ENCODE measurements at places on chromosomes 7 and 10.

GRCh38 chr7:100691676-100692577, 2.1 kb downstream of the GIGYF1 start:
- DNase-seq, result peak; percentile 92

GRCh38 chr7:82975811-82976468, 186.7 kb downstream of the PCLO start:
- no peak for DNase-seq

GRCh38 chr7:64625114-64626082, 40.5 kb upstream of the ZNF107 start:
- DNase-seq, result no peak

GRCh38 chr7:20153999-20154398, 63.2 kb downstream of the MACC1 start:
- DNase-seq, result no peak

- DNase-seq, result no peak
Measured at GRCh38 chr10:63744060-63744941, 223.1 kb downstream of the REEP3 start.

- peak; percentile 60 for DNase-seq
Measured at GRCh38 chr10:24722676-24723385, 856 bp downstream of the ARHGAP21 start.

DNA sequence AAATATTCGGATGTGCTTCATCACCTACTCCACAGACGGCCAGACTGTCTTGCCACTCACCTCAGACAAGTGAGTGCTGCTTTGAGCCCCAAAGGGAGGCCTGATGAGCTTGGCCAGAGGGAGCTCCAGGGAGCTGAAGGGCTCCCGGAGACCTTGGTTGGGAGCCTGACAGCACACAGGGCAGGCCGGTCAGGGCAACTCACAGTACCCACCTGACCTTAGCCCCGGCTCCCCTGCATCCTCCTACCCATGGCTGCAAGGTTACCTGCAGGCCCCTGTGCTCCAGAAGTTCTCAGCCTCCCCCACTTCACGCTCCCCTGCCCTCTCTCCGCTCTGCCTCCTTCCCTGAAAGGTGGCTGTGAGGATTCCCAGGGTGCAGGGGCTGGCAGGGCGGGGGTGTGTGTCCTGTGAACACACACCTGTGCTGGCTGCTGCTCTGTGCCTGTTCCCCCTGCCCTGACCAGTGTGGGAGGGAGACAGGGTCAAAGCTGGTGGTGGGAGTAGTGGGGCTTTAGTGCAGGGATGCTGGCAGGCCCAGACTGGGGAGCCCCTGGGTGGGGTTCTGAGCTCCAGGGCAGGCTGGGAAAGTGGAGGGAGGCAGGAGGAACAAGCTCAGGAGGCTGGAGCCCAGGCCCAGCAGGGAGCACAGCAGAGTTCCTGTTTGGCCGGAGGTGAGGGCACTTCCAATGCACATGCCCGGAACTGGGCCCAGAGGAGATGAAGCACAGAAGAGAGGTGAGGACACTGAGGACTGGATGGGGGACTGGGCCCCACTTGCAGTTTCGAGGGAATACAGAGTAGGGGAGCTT, 7.2 kb downstream of the ANTXRL start:
- DNase-seq, result no peak

Measured in neuronal stem cell (in vitro differentiated cells).